Stimulated activated CD8-positive, alpha-beta memory T cell treated with anti-CD3 and anti-CD28 coated beads, Interleukin-15, amount 100 ng/mL, for 4 hours (primary cell): ENCODE measurements at places on chromosomes 4 and X.

- DNase-seq: no peak
Measured at GRCh38 chr4:153398713-153399112, 54.2 kb downstream of the MND1 start.

- no peak for DNase-seq
Measured at GRCh38 chr4:179372242-179372641, 1930.0 kb upstream of the AGA start.

- no peak for DNase-seq
Measured at GRCh38 chr4:111454961-111455360, 690.3 kb upstream of the FAM241A start.

- DNase-seq: no peak
Measured at GRCh38 chr4:104941661-104942062, 205.0 kb upstream of the TET2 start.

DNA sequence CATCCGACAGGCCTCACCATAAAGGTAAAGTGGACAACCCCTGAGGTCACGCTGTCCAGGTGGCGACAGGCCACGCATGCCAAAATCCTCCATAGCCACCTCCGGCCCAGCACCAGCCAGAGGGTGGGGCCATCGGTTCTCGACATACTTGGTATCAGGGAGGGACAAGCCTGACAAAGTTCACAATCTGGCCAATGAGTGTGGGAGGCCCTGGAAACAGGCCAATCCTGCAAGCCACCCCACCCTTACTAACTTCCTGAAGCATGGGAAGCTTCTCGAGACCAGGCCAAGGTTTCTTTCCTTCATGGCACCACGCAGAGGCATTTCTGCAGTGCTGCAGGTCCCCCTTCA lies 73.8 kb downstream of the MTMR1 start:
- DNase-seq: no peak

DNA sequence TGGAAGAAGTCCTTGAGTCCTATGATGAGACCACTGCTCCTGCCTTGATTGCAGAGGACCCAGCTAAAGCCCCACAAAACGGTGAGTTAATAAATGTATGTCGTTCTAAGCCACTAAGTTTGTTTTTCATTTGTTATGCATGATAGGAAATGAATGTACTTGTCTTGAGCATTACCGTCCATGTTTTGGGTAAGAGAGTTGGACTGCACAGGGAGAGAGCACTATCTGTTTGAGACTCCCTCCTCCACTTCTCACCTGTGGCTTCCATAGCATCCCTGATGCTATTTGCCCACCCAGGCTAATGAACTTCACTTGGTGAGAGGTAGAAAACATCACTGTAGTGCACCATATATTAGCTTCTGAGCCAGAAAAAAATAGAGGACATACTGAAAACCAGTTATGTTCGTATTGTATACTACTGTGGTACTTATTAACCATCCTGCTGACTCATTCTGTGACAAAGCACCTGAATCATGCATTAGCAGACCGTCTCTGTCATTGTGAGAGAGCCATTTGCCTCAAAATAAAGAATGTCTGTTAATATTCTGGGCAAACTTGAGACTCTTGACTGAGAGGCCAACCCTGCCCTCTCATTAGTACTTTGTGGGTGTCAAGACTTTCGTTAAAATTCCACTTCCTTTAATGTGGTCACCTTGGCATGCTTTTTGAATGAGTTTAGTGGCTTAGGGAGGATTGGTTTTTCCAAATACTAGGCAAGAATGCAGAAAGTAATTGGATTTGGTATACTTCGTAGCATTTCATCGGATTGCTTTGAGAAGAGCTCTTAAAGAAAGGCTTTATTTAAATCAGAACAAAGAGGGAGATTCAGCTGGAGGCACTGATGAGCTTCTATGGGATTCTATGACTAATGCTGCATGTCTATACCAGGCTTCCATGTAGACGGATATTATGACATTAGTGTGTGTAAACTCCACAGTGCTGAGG lies 99.3 kb upstream of the GRPR start:
- DNase-seq: no peak

GRCh38 chr4:25160714-25161592 lies 704 bp upstream of the SEPSECS start:
- no peak for DNase-seq

DNA sequence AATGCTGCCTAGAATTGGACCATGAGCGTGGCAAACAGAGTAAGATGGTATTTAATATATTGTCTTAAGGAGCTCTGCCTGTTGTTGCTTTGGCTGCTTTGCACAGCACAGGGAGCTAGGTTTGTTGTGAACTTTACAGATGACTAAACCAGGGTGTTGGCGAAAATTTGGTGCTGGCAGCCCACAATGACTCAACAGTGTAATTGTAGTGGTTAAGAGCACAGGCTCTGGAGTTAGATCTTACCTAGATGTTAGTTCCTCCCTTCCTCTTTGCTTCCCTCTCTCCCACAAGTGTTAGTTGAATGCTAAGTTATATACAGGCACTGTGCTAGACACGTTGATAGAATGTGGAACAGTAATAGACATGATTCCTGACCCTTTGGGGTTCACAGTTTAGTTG lies 128.9 kb upstream of the TRPC5 start:
- no peak for DNase-seq

GRCh38 chr4:61493470-61493869 lies 293.3 kb downstream of the ADGRL3 start:
- no peak for DNase-seq

- no peak for DNase-seq
Measured at GRCh38 chr4:82623121-82623683, 61.4 kb upstream of the TMEM150C start.

GRCh38 chr4:124304941-124305340 lies 407.6 kb downstream of the ANKRD50 start:
- no peak for DNase-seq

DNA sequence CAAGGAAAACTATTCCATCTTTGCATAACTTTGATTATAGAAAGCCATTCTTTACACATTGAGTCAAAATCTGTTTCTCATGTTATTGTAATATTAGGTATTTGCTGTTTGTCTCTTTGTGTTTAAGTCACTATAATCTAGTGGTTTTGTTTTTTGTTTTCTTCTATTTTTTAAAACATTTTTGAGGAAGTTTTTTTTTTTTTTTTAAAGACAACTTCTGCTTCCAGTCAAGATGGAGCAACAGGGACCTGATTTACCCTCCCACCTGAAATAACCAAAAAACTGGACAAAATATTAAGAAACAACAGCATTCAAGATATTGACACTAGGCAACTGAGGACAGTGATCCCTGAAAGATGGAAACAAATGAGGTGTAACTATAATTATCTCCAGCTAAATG lies 18.4 kb upstream of the NSUN7 start:
- DNase-seq: no peak

GRCh38 chrX:40096395-40097091 lies 1.2 kb downstream of the BCOR start:
- DNase-seq: peak; percentile 46

DNA sequence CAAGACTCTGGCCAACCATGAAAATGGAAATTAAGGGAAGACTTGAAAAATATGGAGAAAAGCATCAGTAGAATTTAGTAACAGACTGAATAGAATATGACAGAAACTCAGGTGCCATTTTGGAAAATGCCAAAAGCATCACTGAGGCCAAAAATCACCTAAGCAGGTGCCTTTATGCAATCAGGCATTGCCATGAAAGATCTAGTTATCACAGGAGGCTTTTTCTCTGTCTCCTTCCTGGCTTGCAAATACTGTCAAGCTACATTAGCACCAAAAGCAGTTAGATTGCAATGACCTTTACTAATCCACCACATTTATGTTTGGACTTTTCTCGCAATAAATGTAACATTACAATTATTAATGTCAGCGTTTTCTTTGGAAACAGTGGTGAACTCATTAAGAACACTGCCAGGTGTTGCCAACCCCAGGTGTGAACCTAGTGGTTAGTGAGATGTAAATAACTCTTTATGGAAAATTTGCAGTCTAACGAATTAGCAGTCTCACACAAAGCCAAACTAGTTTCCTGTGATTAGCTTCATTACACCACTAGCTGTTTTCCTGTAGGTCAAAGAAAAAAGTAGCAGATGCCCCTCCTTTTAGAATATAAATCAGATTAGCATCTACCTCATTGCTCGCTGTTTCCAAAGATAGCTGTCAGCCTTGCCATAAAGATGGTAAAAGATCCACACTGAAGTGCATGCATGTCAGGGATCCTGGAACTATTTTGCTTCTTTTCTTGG lies 1568.4 kb upstream of the TENM3 start:
- DNase-seq: no peak

GRCh38 chrX:119266364-119266995 lies 30.4 kb downstream of the PGRMC1 start:
- no peak for DNase-seq

DNA sequence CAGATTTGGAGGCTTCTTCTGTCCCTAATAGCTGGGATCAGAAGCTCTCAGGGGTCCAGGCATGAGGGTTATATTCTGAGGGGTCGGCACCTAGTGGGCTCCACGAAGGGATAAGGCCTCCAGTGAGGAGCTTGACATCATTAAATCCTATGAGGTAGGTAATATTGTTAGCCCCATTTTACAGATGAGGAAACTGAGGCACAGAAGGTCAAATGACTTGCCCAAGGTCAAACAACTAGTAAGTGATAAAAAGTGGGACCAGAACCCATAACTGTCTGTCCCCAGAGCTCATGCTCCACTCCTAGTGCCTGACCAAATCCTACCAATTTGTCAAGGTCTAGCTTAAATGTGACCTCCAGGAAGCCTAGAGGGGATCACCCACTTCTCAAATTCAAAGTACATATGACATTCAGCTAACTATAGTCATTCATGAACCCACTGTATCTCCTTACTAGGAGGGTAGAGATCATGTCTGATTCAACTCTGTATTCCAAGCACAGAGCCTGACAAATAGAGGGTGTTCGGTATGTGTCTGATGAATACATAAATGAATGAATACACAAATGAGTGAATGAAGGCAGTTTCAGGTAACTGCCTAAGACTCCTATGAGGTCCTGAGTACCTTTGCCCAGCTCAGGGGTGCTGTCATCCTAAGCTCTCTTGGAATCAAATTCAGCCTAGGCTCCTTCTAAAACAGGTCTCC lies 43.3 kb downstream of the SMC1A start:
- DNase-seq: no peak

GRCh38 chr4:109671350-109671749 lies 31.9 kb downstream of the CASP6 start:
- DNase-seq: no peak

GRCh38 chrX:17187136-17187756 lies 187.8 kb upstream of the NHS start:
- DNase-seq: no peak

DNA sequence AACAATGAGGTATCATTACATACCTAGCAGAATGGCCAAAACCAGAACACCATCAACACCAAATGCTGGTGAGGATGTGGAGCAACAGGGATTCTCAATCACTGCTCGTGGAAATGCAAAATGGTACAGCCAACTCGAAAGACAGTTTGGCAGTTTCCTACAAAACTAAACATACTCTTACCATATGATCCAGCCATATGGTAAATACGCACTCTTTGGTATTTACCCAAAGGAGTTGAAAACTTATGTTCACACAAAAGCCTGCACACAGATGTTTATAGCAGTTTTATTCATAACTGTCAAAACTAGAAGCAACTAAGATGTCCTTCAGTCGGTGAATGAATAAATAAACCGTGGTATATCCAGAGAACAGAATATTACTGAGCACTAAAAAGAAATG lies 7.8 kb downstream of the CASP3 start:
- DNase-seq: no peak

- no peak for DNase-seq
Measured at GRCh38 chrX:24877288-24877664, 138.5 kb downstream of the ARX start.

DNA sequence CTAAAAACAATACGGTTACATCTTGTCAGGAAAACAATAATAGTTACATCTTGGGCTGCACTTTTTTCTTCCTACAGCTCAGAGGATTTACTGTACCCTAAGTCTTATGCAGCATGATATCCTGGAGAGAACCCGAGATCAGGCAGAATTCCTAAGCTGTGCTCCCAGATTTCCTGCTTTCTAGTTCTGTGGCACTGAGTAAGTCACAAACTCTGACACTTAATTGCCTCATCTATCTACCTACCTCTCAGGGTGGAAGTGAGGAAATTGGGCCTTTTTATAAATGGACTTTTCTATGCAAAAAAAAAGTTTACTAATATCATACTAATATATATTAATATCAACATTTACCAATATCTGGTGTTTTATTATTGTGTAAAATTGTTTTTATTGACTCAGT lies 438.5 kb downstream of the INPP4B start:
- no peak for DNase-seq

- DNase-seq: no peak
Measured at GRCh38 chr4:39319676-39320075, 46.5 kb downstream of the RFC1 start.

- DNase-seq: no peak
Measured at GRCh38 chrX:1536712-1537030, 314 bp downstream of the P2RY8 start.

- no peak for DNase-seq
Measured at GRCh38 chr4:182697094-182697493, 220.1 kb downstream of the DCTD start.

DNA sequence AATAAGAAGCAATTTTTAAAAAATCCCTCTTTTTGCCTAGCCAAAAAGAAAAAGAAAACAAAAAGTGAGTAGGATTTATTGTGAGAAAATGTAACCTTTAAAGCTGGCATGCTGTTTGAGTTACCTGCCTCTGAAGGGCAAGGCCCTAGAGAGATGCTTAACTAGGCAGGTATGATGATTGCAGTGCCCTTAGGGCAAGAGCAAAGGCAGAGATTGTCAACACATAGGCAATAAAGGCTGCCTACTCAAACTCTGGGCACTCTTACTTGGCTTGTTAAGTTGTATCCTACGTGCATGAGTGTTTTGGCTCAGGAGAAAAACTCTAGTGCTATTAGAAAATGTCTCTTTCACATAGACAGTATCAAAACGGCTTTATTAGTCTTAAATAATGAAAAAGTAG lies 306.0 kb downstream of the RPA4 start:
- no peak for DNase-seq

- no peak for DNase-seq
Measured at GRCh38 chrX:111568354-111568753, 56.9 kb downstream of the SERTM2 start.

DNA sequence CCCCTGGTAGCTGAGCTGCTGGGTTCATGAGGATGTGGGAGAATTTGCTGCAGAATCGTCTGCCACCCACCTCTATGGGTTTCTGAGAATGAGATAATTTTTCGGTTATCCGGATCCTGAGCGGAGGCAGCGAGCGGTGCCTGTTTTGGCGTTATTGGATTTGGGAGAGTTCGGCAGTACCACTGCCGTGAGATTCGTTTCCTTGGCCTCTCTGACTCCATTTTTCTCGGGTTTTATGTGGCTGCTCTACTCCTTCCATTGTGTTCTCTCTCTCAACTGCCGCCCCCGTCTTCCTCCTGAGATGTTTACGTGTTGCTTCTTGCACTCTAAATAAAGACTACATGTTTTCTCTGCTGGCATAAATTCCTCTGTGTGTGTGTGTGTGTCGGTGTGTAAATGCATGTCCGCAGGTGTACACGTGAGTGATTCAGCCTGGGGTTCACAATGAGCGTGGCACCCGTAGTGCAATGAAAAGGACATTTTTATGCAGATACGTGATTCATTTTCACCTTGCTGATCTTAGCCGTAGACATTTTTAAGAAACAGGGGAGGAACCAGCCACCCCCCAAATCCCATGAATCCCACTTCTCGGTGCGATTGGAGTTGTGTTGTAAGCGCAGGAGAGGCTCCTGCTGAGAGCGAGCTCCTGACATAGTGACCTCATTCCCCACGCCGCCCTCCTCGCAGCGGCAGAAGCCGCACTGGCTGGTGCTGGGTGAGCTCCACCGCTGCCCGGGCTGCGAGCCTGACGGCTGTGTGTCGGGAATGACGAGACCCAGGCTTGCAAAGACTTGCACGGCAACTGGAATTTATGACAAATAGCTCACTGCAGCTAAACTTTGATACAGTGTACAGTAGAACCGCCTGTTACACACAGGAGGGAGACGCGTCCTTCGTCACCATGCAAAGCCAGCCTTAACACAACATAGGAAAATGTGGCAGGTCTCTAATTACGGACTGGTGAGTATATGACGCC lies 82.2 kb downstream of the STOX2 start:
- no peak for DNase-seq
